Stimulated activated CD4-positive, alpha-beta T cell treated with anti-CD3 and anti-CD28 coated beads, Interleukin-1b, Interleukin-23, amount 100 ng/mL, for 24 hours (primary cell): ENCODE measurements at places on chromosomes 2 and 18.

DNA sequence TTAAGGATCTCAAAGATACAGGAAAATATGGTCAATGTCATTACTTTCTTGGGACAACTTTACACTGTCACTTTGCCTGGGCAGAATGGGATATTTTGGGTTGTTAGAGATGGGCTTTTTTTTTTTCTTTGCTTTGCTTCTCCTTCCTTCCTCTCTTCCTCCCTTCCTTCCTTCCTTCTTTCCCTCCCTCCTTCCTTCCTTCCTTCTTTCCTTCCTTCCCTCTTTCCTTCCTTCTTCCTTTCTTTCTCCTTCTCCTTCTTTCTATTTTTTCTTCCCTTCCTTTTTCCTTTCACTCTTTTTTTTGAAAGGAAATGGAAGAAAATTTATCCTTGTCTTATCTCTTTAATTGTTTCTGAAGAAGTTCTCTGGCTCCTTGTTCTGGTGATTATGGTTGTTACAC is 180.0 kb upstream of the CCDC68 start:
- no peak for DNase-seq

DNA sequence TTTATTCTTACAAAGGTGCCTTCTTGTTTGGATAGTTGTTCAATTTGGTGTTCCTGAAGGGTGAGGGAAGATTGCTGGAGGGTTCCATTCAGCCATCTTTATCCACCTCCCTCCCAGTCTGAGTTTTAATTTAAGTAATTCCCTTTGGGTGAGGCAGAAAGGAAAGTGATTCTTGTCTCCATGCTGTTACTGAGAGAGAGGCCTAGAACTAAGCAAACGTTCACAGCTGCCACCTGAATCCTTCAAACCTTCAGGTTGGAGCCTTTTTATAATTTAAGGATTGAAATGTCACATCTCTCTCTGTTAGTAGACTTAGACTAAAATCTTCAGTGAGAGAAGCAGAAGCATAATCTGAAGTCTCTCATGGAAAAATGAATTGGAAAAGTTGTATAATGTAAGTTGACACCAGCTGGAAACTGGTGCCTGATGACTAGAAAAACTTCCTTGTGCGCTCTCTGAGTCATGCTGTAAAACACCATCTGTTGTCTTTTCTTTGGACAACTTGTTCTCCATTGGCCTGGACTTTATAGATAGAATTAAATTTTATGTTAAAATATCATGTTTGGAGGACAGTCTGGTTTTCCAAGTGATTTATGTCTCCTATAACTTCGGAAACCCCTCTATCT is 14.6 kb downstream of the STRADB start:
- DNase-seq, result no peak

DNA sequence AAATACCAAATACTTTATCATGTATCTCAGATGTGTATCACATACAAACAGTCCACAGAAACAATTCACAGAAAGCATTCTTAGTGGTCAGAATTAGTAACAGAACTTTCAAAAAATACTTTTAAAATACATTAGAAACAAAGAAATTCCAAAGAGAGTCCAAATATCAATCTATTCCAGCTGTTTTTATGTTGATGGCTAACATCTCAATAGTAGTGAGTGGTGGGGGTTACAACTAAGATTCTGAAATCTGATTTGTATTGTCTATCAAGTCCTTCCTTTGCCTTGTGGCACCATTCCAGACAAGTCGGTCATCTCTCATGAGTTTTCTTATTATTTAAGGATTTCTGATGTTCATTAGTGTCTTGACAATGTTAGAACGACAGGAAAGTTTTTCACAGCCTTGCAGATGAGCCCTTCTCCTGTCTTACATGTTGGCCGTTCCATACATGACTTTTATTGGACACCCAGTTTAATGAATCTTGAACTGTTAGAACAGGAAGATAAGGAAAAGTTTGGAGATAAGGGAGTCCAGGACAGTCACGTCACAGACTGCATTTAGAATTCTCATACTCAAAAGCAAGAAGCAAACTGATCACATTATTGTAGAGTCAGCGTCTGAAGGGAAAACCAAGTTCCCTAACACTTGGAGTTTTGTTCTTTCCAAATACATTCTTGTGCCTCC is 410.3 kb downstream of the PID1 start:
- no peak for DNase-seq

DNA sequence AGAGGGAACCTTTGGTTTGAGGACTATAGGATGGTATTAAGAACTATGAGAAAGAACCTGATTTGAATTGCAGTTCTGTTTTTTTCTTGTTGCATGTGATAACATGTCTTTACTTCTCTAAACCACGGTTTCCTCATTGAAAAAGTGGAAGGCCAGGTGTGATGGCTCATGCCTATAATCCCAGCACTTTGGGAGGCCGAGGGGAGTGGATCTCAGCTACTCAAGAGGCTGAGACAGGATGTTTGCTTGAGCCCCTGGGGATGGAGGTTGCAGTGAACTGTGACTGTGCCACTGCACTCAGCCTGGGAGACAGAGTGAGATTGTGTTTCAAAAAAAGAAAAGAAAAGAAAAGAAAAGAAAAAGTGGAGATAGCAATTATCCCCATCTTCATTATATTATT is 32.3 kb downstream of the SCN9A start:
- no peak for DNase-seq

- DNase-seq, result no peak
Measured at GRCh38 chr2:215479536-215480240, 43.8 kb upstream of the FN1 start.

GRCh38 chr18:51490417-51490816 is 292.9 kb upstream of the MEX3C start:
- DNase-seq, result no peak

GRCh38 chr2:200861617-200862155 is 2.8 kb downstream of the CLK1 start:
- DNase-seq, result no peak

- DNase-seq, result no peak
Measured at GRCh38 chr18:40063488-40063887, 1891.5 kb upstream of the PIK3C3 start.

- DNase-seq, result no peak
Measured at GRCh38 chr2:98912221-98912851, 23.7 kb downstream of the CRACDL start.

DNA sequence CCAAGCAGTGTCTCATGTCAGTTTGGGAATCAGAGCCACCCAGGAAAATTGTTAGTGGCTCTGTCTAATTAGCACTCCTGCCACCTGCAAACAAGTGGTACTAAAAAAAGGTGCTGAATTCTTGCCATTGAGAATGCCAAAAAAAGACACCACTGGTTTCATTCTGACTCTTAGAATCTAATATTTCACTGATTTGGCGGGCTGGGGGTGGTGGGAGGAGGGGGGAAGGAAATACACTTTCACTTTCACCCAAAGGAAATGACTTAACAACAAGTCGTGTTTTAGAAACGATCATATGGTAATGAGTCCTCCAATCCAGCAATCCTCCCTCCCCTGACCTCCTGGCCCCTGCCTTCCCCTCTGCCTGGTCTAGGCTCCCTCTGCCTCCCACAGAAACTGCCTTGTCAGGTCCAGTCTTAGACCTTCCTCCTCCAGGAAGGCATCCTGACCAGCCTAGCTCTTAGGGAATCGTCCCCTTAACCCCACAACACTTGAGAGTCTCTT is 4.4 kb upstream of the KLHL29 start:
- no peak for DNase-seq

DNA sequence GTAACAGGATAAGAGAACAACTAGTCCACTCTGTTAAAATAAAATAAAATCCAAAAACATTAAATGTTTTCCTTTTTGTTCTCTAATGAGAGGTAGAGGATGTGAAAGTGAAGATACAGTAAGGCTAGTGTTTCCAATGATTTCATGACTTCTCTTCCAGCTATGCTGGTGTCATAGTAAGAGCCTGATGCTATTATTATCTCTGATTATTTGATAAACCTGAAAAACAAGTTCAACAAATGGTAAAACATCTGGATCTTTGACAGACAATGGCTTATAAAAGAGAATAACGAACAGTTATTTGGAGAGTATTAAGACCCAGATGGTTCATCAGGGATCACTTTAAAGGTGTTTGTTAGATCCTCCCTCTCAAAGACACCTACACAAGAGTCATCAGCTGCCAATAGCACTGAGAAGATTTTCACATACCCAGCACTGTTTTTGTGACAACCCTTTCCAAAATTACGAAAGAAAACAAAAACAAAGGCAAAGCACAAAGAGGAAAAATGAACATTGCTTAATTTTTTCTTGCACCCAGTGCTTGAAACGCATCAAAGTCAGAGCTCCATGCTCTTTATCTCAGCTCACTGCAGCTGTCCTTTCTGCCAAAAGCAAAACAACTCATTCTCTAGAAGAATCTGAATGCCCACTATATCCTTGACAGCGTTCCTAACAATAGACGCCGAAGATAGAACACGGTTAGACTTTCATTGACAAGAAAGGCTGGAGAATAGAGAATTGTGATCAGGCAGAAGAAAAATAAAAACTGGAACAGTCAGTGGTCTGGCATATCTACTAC is 168.6 kb downstream of the SLC8A1 start:
- no peak for DNase-seq

- DNase-seq, result no peak
Measured at GRCh38 chr2:222897898-222898297, 37.1 kb downstream of the ACSL3 start.
